Heart left ventricle (tissue), 16 donors: ENCODE measurements at places on chromosomes 5 and 9.

- DNase-seq, result no peak
These were observed 86.1 kb downstream of the SH3TC2 start for GRCh38 chr5:148976569-148977381.

DNA sequence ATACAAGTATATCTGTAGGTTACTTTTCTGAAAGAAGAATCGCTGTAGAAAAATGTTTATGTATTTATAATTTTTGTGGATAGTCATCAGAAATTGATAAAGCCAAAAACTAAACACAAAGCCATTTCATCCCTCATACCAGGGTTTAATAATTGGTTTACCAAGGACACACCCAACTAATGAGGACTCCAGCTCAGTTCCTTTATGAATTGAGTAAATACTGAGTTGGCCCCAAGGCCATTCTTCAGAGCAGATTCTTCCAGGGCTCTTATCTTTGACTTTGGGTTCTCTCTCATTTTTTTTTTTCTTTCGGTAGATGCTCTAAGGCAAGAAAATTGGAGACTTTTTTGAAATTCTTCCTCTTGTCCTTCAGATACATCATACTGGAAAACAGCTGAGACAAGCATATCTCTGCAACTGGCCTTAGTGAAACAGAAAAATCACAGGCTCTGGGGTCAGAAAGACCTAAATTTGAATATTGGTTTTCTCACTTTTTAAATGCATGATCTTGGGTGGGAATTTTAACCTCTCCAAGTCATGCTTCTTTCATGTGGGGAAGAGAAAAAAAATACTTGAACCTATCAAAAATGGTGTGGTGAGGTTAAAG is 401.8 kb downstream of the ARHGEF28 start:
- no peak for DNase-seq

- no peak for DNase-seq
These were observed 21.5 kb downstream of the TNFSF8 start for GRCh38 chr9:114908805-114909448.

DNA sequence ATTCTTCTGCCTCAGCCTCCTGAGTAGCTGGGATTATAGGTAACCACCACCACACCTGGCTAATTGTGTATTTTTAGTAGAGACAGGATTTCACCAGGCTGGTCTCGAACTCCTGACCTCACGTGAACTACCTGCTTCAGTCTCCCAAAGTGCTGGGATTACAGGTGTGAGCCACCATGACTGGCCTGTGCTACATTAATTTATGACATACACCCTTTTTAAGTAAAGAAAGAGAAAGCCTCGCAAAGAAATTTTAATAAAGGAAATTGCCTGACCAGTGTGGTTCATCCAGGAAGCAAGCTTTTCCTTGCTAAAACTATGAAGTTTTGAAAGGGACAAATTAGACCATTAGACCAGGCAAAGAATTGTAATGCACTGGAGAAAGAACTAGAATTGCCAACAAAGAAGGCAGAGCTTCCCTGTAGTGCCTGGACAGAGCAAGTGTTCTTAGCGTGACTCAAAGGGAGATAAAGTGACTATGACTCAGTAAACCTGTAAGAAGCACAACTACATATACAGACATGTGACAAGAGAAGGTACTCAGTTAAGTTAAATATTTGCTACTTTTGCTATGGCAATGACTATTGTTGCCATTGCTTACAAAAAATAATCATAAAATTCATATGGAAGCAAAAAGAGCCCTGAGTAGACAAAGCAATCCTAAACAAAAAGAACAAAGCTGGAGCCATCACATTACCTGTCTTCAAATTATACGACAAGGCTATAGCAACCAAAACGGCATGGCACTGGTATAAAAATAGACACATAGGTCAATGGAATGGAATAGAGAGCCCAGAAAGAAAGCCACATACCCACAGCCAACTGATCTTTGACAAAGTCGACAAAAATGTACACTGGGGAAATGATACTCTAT is 54.6 kb downstream of the FYB1 start:
- no peak for DNase-seq

GRCh38 chr9:98491828-98492227 is 216.9 kb downstream of the GABBR2 start:
- DNase-seq, result peak; percentile 40

- DNase-seq, result no peak
These were observed 2.7 kb downstream of the CXCL14 start for GRCh38 chr5:135576075-135576599.

- DNase-seq, result no peak
These were observed 159.9 kb downstream of the MLLT3 start for GRCh38 chr9:20462410-20462809.

- no peak for DNase-seq
These were observed 1.7 kb upstream of the NTMT1 start for GRCh38 chr9:129624168-129624759.

DNA sequence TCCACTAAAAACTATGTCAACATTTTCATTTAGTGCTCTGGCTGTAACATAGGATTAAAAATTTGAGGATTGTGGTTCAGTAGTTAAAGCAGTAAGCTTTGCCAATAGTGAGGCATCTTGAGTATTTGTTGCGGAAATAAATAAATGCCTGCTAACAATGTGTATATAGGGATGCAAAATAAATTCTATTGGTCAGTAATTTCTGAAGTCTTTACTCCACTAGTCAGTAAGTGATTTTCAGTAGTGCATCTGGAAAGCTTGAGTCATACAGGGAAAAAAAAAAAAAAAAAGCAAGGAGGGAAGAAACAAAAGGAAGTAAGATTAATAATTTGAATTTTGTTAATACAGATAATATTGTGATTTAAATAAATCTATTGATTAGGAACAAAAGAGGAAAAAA is 21.0 kb downstream of the NIPBL start:
- no peak for DNase-seq

GRCh38 chr9:107299437-107299836 is 16.4 kb downstream of the RAD23B start:
- no peak for DNase-seq
